ENCODE measurements at places on chromosomes 2 and 18. TPM values are rescaled to one million over a fixed set of nuclear protein-coding genes. Genes with fewer than 3 reads are reported as not detected.

Gene CD8A
- polyA plus RNA-seq = not detected

Gene IL18RAP
- not detected for polyA plus RNA-seq

Gene RIT2
- polyA plus RNA-seq = not detected

Gene TBC1D8
- polyA plus RNA-seq = 5.4 TPM

Gene EVA1A
- 22.8 TPM for polyA plus RNA-seq

Gene CCBE1
- 178 TPM for polyA plus RNA-seq

Gene PFN4
- 0.40 TPM for polyA plus RNA-seq

Gene RFTN2
- polyA plus RNA-seq = 0.73 TPM

Gene DCDC2C
- not detected for polyA plus RNA-seq

Gene CYP27A1
- 16.2 TPM for polyA plus RNA-seq

Gene MYO7B
- polyA plus RNA-seq = not detected

Gene PRSS56
- not detected for polyA plus RNA-seq

Gene HMSD
- polyA plus RNA-seq = 0.56 TPM

Gene PRKAG3
- polyA plus RNA-seq = not detected

Gene CYP20A1
- polyA plus RNA-seq = 25.5 TPM

Gene TRIB2
- 23.4 TPM for polyA plus RNA-seq

Gene RGPD3
- polyA plus RNA-seq = 0.07 TPM

DNA sequence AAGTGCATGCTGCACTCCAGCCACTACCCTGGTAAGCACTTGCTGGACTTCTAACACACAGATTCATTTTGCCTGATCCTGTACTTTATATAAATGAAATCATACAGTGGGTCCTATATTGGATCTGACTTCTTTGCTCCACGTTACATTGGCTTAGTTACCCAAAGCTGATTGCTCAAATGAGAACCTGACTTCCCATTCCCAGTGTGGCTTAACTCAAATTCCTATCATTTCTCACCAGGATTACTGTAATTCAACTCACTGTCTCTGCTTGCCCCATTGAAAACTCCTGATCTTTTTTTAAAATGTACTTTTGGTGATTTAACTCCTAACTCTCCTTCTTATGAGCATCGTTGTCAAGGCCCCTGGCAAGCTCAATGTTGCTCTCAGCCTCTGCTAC is 1.4 kb downstream of the RSAD2 start:
- DNase-seq = no peak

DNA sequence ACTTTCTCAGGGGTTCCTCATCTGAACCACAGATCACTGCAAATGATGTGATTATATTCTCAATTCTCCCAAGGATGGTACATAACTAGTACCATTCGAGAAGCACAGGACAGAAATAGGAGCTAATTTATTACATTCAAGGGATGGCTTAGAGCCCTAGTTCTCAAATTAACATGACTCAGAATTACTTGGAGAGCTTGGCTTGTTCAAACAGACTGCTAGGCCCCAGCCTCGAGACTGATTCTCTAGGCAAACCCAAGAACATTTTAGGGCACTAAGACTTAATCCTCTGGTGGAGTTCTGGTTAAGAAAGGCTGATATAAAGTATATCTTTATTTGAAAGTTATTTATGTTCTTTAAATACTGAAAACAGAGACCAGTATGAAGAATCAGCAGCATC is 35.8 kb downstream of the HIBCH start:
- DNase-seq = peak; percentile 63

GRCh38 chr18:9280849-9281248 is 53.7 kb upstream of the TWSG1 start:
- DNase-seq = no peak

GRCh38 chr2:226410247-226410835 is 389.3 kb downstream of the IRS1 start:
- DNase-seq = peak; percentile 49

DNA sequence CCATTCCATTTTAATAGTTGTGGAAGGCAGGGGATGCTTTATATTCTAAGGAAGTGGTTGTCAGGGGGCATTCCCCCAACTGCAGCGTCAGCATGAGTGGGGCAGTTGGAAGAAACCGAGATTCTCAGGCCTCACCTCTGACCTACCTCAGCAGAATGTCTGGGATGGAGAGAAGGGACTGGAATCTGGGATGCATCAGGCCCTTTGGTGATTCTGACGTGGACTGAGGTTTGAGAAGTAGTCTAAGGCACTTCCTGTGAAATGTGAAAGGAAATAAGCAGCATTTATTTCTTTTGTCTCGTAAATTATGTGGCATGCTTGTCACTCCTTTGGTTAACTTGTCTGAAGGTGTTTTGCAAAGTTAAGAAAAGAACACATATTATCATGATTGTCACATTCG is 540.7 kb upstream of the NETO1 start:
- peak; percentile 63 for DNase-seq

GRCh38 chr2:9230881-9231280 is 24.3 kb downstream of the ASAP2 start:
- no peak for DNase-seq

DNA sequence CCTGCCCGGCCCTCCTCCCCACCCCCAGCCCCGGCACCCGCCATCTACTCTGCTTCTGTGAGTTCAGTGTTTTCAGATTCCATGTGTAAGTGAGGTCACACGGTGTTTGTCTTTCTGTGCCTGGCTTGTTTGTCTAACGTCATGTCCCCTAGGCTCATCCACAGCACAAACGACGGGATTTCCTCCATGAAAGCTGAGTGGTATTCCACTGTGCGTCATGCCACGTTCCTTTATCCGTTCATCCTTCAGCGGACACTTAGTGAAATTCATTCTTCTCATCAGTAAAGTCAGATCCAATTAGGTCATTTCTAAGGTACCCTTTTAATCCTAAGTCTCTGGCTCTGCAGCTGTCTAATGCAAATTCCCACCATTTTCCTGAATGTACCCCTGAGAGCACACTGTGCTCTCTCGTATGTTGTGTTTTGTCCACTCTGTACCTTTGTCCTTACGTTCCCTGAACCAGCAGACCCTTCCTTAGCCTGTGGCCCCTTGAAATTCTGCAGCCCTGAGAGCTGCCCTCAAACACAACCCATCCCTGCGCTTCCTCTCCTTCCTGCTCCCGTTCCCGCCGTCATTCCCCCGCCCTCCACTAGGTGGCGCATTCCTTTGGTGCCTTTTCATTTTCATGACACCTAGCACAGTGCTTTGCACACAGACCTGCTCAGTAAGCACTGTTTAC is 44.1 kb downstream of the TRAPPC12 start:
- peak; percentile 6 for DNase-seq

- no peak for DNase-seq
Measured at GRCh38 chr2:21250673-21251072, 126.9 kb downstream of the TDRD15 start.

DNA sequence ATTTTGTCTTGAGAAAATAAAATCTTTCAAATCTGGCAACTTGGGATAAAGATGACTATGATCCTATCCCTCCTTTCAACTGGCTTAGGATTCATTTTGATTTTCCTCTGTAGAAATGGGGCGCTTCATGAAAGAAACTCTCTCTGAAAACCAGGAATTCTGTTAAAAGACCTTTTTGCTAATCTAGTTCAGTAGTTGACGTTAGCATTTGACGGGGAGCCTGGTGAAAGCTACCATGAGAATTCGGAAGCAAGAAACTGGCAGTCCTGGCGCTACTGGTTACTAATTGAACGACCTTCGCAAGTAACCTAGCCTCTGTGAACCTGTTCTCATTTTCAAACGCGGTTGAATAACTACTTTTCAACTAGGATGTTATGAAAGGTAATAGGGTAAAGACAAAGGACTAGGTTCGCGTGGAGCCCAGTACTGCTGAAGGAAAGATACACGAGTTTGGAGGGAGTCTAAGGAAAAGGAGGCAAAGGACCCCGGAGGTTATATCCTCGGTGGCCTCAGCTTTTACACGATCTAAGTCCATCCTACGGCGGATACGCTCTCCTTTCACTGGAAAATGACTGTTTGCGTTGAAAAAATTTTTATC is 604 bp upstream of the STK11IP start:
- no peak for DNase-seq

DNA sequence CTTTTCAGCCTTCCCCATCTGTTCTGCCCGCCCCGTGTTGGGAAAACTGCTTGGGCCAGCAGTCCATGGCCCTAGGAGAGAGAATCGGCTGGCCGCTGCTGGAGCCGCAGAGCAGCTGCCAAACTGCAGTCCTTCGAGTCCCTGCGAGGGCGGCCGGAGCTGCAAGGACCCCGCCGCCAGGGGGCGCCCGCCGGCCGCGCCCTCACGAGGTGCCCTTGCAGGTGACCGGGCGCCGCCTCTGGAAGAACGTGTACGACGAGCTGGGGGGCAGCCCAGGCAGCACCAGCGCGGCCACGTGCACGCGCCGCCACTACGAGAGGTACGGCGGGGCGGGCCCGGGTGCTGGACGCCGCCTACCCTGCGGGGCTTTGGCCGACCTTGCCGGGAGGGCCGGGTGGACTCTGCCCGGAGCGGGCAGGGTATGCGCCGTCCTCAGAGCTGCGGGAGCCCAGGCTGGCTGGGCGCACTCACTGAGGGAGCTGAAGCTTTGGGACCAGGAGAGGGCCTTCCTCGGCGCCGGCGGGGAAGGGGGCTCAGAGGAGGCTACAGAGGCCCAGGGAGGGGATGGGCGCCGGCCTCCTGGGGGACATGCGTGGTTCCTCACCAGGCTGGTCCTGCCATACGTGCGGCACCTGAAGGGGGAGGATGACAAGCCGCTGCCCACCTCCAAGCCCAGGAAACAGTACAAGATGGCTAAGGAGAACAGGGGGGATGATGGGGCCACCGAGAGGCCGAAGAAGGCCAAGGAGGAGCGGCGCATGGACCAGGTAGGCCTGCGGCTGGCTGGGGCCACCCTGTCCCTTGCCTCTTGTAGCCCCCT is 13.6 kb downstream of the ARID5A start:
- no peak for DNase-seq

GRCh38 chr2:49367003-49367402 is 212.7 kb upstream of the FSHR start:
- no peak for DNase-seq

GRCh38 chr18:61606759-61607158 is 273.5 kb downstream of the CDH20 start:
- peak; percentile 84 for DNase-seq

GRCh38 chr2:69716555-69717120 is 25.3 kb upstream of the ANXA4 start:
- DNase-seq = peak; percentile 44

DNA sequence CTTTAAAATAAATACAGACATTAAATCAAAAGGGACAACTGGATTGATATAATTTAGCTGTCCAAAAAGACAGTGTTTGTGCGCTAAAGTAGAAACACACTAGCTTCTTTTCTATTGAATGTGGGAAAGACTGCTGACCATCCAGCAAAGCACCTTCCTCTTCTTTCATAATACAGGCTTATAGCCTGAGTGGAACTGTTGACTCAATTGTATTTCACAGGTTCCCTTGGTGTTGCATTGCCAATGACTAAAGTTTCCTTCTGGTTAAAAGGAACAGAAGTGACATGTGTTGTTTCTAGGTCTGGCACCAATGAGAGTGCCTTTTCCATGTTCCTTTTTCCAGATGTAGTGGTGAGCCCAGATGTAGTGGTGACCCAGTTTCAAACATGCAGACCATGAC is 412.3 kb downstream of the RNF144A start:
- no peak for DNase-seq

- DNase-seq = no peak
Measured at GRCh38 chr2:134625311-134625710, 93.5 kb downstream of the TMEM163 start.

- no peak for DNase-seq
Measured at GRCh38 chr2:23541503-23542229, 156.7 kb downstream of the KLHL29 start.

DNA sequence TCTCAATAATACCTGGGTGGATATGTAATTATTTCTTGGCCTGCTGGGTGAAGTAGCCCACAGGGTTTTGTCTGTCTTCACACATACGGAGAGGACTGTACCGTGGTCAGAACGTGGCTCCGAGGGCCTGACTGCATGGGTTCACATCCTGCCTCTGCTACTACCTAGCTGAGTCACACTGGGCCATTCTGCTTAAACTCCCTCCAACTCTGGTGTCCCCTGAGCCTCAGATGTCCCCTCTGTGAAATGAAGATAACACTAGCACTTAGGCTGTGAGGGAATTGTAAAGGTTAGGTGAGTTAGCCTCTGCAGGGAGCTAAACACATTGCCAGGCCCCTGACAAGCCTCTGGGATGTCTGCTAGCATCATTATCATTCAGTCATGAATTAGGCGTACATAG is 120.1 kb upstream of the NABP1 start:
- DNase-seq = no peak

GRCh38 chr2:221392228-221392881 is 179.7 kb downstream of the EPHA4 start:
- DNase-seq = no peak

GRCh38 chr2:96758987-96759386 is 1.7 kb upstream of the CNNM4 start:
- no peak for DNase-seq

DNA sequence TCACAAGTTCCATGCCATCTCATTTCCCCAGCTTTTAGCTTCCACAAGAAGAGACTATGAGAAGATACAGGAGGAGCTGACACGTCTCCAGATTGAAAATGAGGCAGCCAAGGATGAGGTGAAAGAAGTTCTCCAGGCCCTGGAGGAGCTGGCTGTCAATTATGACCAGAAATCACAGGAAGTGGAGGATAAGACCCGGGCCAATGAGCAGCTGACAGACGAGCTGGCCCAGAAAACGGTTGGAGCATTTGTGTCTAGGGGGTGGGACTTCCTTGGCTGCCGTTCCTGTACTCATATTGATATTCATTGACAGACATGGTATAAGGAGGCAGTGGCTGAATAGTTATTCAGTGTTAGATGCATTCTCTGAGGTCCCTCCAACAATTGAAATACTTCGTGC is 57.2 kb upstream of the LYPD6B start:
- DNase-seq = no peak

- DNase-seq = peak; percentile 85
Measured at GRCh38 chr2:190069936-190070696, 7.6 kb upstream of the MSTN start.

- no peak for DNase-seq
Measured at GRCh38 chr18:11757084-11757590, 68.1 kb downstream of the GNAL start.

GRCh38 chr2:160207804-160208654 is 8.0 kb upstream of the ITGB6 start:
- DNase-seq = peak; percentile 86

DNA sequence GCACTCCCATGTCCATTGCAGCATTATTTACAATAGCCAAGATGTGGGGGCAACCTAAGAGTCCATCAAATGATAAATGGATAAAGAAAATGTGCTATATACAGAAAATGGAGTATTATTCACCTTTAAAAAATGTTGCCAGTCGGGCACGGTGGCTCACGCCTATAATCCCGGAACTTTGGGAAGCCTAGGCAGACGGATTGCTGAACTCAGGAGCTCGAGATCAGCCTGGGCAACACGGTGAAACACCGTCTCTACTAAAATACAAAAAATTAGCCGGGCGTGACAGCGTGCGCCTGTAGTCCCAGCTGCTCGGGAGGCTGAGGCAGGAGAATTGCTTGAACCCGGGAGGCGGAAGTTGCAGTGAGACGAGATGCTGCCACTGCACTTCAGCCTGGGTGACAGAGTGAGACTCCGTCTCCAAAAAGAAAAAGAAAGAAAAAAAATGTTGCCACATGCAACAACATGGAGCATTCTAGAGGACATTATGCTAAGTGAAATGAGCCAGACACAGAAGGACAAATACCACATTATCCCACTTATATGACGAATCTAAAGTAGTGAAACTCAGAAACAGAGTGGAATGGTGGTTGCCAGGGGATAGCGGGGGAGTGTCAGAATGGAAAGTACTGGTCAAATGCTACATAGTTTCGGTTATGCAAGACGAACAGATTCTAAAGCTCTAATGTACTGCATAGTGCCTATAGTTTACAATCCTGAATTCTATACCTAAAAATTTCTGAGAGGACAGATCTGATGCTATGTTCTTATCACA is 1385.6 kb upstream of the TMEFF2 start:
- DNase-seq = no peak
